ENCODE measurements at places on chromosomes 7 and 10. TPM values are rescaled to one million over a fixed set of nuclear protein-coding genes. Genes with fewer than 3 reads are reported as not detected.

GRCh38 chr7:47349401-47349800, 232.5 kb downstream of the TNS3 start:
- no peak for DNase-seq

DNA sequence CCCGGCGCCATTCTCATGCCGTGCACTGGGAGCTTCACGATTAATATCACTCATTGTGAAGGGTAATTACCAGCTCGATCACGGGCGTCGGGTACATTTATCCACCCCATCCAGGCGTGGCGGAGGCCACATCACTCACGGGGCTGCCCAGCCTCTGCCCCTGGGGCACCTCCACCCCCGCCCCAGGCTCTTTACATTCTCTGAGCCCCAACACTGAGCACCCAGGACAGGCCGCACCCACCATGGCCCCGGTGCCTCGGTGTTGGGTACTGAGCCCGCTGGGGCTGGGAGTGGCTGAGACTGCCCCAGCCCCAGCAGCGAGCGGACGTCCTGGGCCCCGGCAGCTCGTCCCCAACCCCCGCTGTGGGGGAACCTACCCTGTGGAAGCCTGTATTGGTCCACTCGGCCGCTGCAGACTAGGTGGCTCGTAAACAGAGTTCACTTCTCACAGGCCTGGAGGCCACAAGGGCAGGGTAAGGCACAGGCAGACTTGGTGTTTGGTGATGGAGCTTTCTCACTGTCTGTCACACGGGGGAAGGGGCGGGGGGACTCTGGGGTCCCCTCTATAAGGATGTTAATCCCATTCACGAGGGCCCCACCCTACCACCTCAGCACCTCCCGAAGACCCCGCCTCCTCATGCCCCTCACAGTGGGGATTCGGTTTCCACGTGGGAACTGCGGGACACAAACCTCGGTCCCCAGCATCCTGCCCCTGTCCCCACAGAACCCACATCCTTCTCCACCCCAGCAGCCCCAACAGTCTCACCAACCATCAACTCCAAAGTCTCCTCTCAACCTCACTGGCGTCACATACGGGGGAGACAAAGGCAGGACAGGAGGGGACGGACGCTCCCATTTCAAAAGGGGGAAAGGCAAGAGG, 184.1 kb downstream of the ELFN1 start:
- peak; percentile 42 for DNase-seq

Gene SLC13A4
- total RNA-seq, result not detected

Gene TRIM50
- total RNA-seq, result not detected

Gene A1CF
- total RNA-seq, result not detected

DNA sequence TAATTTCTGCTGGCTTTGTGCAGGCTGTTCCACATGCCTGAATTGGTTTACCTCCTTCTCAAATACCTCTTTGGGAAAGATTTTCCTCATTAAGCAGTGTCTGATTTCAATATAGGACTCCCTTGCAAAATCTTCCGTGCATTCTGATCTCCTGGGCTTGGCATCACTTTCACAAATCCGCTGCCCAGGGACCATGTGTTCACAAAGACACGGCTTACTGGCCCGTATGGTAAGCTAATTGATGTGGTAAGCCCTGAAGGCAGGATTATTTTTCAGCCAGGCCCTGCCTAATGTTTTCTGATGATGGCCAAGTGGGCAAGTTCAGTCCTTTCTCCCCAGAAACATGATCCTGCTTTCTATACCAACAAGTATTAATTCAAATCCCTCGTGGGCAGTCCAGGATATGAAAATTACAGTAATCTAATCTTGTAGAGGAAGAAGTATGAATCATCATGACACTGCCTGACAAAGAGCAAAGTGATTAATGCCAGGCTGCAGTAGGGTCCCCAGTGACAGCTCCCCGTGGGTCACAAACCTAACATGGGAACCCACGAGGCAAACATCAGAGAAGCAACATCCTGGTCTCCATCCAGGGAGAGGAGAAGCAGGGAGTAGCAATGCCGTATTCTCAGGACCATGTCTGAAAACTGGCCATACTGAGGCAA, 11.6 kb upstream of the SVIL start:
- DNase-seq, result no peak

DNA sequence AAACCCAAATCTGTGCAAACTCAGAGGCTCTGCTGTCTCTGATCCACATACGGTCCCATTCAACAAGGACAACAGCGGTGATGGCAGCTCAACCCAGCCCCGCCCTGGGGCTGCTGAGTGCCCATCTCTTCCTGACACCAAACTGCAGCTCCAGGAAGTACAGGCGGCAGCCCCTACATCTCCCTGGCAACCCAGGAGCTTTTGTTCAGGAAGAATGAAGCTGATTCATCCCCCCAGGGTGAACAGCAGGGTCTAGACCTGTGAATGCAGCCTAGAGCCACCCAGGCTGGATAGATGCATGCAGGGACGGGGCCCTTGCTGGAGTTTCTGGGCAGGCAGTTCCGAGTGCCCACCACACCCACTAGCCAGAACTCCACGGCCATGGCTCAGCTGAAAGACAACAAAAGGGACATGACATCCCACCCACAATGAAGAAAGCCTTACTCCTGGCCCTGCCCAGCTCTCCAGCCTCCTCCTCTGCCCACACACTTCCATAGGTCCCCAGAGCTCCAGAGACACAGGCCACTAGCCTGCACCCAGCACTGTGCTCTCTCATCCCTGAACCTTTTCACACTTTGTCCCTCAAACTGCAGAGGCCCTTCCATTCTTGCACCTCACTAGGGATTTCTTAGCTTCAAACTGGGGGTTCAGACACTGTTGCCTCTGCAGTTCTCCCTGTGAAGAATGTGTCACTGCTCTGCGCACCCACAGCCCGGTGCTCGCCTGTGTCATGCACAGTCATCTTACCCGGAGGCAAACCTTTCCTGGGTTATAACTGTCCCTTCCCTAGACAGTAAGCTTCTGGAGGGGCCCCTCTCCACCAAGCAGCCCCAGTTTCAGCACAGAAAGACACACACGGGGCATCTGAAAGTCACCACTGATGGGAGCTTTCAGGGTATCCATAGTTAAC, 99.1 kb downstream of the GRID1 start:
- DNase-seq, result no peak

- DNase-seq, result no peak
Measured at GRCh38 chr10:30445711-30446110, 11.7 kb downstream of the MAP3K8 start.

Measured in activated naive CD8-positive, alpha-beta T cell treated with anti-CD3 and anti-CD28 coated beads, Interleukin-2, amount 10 ng/mL, durations not matched to agents 7 days and 5 days (primary cell).